SJSA1 (cell line): ENCODE measurements at places on chromosomes 1 and 21.

DNA sequence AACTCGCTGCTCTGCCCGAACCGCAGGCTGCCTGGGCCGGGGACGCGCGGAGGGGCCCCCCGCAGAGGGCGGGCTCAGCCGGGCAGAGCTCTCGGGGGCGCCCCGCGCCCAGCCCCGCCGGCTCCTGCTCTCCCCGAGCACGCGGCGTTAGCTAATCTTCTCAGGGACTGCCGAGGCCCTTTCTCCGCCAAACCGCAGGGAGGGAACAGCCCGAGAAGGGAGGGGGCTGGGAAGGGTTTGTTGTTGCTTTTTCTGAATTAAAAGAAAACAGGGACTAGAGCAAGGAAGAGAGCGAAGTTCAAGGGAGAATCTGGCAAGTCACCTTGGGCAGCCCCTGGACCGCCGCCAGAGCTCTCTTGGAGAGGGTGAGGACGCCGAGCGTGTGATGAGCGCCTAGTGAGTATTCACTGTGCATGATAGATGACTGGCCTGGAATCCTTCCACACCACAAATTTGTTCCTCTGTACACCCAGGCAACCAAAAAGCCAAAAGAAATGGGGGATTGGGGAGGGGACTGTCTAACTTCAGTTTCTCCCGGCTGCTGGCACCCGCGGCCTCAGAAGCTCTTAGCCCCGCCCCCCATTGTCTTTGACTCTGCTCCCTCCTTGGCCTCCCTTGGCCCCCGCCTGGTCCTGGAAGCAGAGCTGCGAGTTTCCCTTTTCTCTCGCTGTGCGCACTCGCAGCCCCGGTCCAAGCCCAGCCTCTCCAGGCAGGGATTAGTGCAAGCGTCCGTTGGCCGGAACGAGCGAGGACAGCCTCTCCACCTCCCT lies 19.7 kb upstream of the LMX1A start:
- peaks cover 18% of the 10 kb centered on the region for H3K4me1 ChIP-seq
- DNase-seq = peak; percentile 74
- no peaks in the 10 kb centered on the region for H3K36me3 ChIP-seq
- H3K27ac ChIP-seq = no peak overlapping the region
- H3K27me3 ChIP-seq = 0 out of 2 replicates have a peak, but pooled peaks cover 3% of the 10 kb centered on the region

GRCh38 chr1:9649769-9650168 lies 1.8 kb upstream of the PIK3CD start:
- peaks cover 12% of the 10 kb centered on the region for H3K4me1 ChIP-seq
- H3K27me3 ChIP-seq = peaks cover 24% of the 10 kb centered on the region
- H3K36me3 ChIP-seq = no peaks in the 10 kb centered on the region
- no peak overlapping the region for H3K4me3 ChIP-seq

- H3K4me3 ChIP-seq = no peak overlapping the region
- peaks cover 56% of the 10 kb centered on the region for H3K36me3 ChIP-seq
- no peaks in the 10 kb centered on the region for H3K4me1 ChIP-seq
Measured at GRCh38 chr1:228742281-228742860, 7.1 kb downstream of the RHOU start.

DNA sequence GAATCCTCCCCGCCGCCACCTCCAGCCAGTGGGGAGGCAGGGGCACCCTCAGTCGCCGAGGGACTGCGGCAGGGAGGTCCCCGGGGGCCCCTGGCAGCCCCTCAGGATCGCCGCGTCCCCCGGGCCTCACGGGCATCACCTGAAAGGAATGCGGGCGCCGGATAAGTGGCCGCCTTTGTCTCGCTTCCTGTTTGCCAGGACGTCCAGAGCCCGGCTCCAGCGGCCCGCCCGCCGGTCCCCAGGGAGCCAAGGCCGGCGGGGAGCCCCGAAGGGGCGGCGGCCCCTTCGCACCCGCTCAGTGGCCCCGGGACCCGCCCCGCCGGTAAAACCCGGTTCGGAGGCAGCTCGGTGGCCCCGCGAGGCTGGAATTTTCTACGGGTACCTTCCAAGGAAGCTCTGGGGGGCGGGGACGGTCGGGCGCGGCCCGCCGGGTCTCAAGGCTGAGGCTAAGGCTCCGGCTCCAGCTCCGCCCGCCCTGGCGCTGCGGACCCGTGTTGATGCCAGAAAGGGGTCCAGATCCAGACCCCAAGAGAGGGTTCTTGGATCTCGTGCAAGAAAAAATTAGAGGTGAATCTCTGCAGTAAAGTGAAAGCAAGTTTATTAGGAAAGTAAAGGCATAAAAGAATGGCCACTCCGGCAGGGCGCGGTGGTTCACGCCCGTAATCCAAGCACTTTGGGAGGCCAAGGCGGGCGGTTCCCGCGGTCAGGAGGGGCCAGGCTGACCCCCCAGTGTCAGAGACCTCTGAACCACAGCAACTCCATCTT lies 12.6 kb downstream of the TINAGL1 start:
- H3K4me1 ChIP-seq = peaks cover 35% of the 10 kb centered on the region
- H3K27ac ChIP-seq = peak overlapping the region; percentile 88
- no peaks in the 10 kb centered on the region for H3K36me3 ChIP-seq

DNA sequence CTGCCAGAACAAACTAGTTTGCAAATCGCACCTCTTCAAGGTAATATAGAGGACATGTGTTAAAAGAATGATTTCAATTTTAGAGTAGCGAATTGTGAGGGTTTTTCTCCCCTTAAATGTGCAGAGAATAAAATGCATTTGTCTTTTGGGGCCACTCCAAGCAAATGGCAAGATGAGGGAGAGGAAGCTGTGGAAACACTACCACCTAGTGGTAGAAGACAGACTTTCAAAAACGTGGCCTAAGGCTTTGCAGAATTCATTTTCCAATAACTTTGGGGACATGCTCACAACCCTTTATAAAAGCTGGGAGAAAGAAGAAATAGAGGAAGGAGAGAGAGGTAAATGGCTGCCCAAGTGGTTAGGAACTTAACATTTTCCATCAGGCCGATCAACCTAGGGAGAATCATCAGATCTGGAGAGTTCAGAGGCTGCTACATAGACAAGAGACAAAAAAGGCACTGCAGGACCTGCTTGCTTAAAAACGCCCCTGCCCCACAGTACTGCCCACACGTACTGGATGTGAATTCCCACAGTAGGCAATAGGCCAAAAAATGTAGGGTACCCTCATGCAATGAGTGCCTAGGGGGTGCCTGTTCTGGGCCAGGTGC lies 15.7 kb upstream of the RCAN1 start:
- no peaks in the 10 kb centered on the region for H3K36me3 ChIP-seq
- no peak for DNase-seq
- 0 out of 2 replicates have a peak, but pooled peaks cover 5% of the 10 kb centered on the region for H3K4me1 ChIP-seq
- no peak overlapping the region for H3K4me3 ChIP-seq

DNA sequence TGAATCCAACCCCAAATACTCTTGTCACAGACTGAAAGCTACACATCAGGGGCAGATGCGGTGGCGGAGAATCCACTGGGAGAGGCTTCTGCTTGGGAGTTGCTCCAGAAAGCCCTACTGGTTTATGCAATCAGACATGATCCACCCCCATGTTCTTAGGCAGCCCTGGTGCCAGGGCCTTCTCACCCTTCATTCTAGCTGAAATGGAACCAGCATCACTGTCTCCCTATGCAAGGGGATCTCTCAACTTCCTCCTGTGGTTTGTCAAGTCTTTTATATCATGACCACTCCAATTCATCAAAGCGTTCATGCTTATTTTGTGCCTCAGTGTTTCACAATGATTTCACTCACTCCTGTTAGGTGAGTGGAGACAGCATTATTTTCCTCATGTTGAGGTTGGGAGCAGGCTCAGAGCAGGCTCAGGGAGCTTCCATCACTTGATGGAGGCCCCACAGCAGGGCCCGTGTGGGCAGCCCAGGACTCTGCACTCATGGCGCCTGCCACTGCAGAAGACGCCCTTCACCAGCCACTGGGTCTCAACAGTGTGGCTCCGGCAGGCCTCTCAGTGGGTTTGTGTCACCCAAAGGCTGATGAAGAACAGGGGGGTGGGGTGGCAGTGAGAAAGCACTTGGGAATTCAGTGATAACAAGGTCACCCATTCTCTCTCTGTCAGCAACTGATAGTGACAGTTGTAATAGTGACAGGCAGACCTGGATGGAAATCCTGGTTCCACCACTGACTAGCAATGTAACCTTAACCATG lies 67.1 kb downstream of the CD58 start:
- H3K4me1 ChIP-seq = peaks cover 23% of the 10 kb centered on the region
- H3K27ac ChIP-seq = peak overlapping the region; percentile 74
- no peaks in the 10 kb centered on the region for H3K27me3 ChIP-seq
- DNase-seq = no peak
- H3K4me3 ChIP-seq = no peak overlapping the region
- H3K36me3 ChIP-seq = no peaks in the 10 kb centered on the region

DNA sequence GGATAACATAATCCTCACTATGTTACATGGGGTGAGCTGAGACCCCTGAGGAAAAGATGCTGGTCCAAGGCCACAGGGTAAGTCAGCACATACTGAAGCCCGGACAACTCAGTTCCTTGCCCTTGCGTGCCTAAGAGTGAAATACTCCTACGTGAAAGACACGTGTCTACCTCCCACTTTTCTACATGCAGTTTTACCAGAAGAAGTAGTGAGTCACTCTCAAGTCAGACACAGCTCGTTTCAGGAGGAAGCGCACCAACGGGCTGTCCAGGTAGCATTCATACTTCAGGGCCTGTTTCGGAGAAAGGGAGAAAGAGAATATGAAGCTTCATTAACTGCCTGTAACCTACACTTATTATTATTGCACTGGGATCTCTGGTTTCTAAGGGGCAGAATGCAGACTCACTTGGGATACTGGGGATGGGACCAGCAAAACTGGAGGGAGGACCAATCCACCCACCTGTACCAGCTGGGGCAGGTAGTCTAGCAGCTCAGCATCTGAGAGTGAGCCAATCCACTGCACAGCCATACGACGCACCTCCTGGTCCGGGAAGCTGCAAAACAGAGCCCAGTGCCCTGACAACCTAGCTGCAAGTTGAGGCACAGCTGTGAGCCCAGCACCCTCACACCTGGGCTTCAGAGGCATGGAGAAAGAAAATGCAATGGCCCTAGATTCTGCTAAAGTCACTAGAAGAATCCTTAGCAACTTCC lies 32.4 kb upstream of the PPP1R15B start:
- no peaks in the 10 kb centered on the region for H3K36me3 ChIP-seq
- H3K4me1 ChIP-seq = no peaks in the 10 kb centered on the region
- no peak overlapping the region for H3K27ac ChIP-seq
- no peaks in the 10 kb centered on the region for H3K27me3 ChIP-seq

DNA sequence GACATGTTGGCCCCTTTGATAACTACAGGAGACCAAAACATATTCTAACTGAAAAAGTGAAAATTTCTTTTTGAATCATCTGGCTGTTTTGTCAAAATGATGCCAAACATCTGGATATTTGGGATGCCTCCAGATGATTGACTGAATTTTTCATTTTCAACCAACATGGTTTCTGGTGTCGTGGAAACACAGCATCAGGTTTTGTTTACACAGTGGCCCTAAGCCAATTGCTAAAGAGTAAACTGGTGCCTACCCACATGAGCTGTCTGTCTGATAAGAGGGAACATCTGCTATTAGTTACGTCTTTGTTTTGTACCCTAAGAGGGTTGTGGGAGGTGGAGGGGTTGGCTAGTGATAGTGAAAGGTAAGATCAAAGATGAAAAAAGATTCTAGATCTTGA lies 204.8 kb downstream of the KCNK2 start:
- H3K4me1 ChIP-seq = peaks cover 1% of the 10 kb centered on the region; the same call in 1 of the 2 replicates
- no peaks in the 10 kb centered on the region for H3K27me3 ChIP-seq
- no peak for DNase-seq
- no peak overlapping the region for H3K27ac ChIP-seq

GRCh38 chr1:54485416-54485815 lies 62.6 kb upstream of the ACOT11 start:
- no peak overlapping the region for H3K27ac ChIP-seq
- H3K27me3 ChIP-seq = no peaks in the 10 kb centered on the region
- H3K36me3 ChIP-seq = no peaks in the 10 kb centered on the region

GRCh38 chr21:41751611-41752011 lies 15.2 kb downstream of the RIPK4 start:
- no peak overlapping the region for H3K4me3 ChIP-seq
- H3K27me3 ChIP-seq = no peaks in the 10 kb centered on the region
- no peak for DNase-seq
- peak overlapping the region; percentile 2; the same call in 1 of the 2 replicates for H3K27ac ChIP-seq
- H3K4me1 ChIP-seq = peaks cover 40% of the 10 kb centered on the region

- no peaks in the 10 kb centered on the region for H3K36me3 ChIP-seq
- 0 out of 2 replicates have a peak, but pooled peaks cover under 1% of the 10 kb centered on the region for H3K4me1 ChIP-seq
- H3K4me3 ChIP-seq = no peak overlapping the region
Measured at GRCh38 chr1:147078606-147079399, 93.5 kb downstream of the PRKAB2 start.

DNA sequence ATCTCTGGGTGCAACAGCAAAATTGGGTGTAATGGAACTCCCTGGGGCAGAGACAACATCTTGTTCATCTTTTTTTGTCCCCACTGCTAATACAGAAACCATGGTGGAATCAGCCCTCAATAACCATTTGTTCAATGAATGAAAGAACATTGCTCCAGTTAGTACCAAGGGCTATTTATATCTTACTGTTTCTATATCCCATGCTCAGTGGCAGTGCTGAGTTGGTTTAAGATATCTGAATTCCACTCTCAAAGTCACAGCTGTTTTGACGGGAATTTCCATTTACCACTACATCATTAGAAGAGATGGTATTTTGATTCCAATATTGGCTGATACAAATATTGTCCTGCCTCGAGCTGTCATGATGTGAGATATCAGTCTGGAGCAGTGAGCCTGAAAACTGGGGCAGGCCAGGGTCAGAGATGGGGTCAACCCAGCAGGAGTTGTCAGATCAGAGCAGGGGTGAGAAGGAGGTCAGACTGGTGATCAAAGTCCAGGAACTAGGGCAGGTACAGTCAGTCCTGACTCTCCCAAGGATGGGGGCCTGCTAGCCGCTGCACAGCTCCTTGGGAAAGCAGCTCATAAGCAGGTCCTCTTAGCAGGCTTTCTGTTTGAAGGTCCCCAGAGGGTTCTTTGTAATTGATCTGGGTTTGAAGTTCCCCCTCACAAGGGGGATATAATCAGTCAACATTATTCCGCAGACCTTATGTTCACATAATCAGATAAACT lies 5.8 kb upstream of the PHC2 start:
- no peaks in the 10 kb centered on the region for H3K36me3 ChIP-seq
- no peaks in the 10 kb centered on the region for H3K27me3 ChIP-seq
- H3K27ac ChIP-seq = no peak overlapping the region

GRCh38 chr1:92784021-92784638 lies 778 bp downstream of the EVI5 start:
- H3K36me3 ChIP-seq = peaks cover 5% of the 10 kb centered on the region
- no peaks in the 10 kb centered on the region for H3K27me3 ChIP-seq
- peak; percentile 44 for DNase-seq
- H3K27ac ChIP-seq = peak overlapping the region; percentile 78

DNA sequence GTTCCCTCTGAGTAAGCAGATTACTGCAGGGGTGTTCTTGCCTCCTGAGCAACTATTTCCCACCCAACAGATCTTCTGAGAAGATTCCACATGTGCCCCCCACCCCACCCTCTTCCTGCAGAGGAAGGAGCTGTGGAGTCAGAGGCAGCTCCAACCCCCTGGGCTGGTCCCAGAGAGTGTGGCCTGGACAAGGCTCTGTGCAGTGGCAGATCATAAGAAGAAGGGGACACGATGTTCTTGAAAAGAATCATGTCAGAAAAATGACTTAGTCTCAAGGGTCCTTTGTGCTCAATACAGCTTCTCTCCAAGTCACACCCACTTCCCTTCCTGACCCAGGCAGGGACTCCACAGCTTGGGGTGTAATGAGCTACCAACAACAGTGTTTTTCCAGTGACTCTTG lies 95.2 kb downstream of the SYF2 start:
- no peaks in the 10 kb centered on the region for H3K4me1 ChIP-seq
- no peak overlapping the region for H3K4me3 ChIP-seq
- H3K27me3 ChIP-seq = no peaks in the 10 kb centered on the region
